ENCODE measurements at places on chromosomes 12 and 14.

DNA sequence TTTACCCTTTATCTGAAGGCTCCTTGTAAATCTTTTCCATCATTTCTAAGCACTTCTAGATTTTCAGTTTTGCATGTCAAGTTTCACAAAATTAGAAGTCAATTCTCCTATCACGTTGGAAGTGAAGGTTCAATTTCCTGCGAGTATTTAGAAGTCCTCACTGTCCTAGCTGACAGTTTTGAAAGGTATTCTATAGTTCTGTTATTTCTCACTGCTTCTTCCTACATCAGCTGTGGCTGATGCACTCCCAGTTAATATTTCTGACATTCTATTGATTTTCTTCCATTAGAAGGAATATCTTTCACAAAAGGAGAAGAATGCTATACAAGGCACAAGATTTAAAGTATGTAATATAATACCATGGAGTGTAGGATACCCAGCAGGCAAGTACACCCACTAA lies 15.8 kb upstream of the TMCC3 start:
- no peak for DNase-seq

DNA sequence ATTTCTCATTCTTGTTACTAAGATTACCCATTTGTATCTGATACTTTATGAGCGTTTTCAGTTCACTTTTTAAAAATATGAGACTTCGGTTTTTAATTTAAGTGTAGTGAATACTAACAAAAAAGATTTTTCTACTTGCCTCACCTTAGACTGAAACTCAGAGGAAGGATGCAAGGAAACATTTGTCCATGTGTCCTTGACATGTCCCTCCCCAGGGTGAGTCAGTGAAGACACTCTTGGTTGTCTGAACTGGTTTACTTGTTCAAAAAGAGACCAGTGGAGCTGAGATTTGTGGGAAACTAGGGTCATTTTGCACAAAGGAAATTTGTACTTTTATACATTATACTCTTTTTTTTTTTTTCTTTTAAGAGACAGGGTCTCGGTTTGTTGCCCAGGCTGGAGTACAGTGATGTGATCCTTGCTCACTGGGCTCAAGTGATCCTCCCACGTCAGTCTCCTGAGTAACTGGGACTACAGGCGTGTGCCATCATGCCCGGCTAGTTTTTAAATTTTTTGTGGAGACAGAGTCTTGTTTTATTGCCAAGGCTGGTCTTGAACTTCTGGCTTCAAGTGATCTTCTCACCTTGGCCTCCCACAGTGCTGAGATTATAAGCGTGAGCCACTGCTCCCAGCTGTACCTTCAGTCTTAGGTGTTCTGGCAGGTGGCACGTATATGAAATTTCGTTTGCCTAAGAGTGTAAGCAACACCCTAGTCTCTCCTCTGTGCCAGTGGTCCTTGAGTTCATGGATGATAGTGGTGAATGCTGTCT lies 56.7 kb downstream of the PPFIBP1 start:
- no peak for DNase-seq

DNA sequence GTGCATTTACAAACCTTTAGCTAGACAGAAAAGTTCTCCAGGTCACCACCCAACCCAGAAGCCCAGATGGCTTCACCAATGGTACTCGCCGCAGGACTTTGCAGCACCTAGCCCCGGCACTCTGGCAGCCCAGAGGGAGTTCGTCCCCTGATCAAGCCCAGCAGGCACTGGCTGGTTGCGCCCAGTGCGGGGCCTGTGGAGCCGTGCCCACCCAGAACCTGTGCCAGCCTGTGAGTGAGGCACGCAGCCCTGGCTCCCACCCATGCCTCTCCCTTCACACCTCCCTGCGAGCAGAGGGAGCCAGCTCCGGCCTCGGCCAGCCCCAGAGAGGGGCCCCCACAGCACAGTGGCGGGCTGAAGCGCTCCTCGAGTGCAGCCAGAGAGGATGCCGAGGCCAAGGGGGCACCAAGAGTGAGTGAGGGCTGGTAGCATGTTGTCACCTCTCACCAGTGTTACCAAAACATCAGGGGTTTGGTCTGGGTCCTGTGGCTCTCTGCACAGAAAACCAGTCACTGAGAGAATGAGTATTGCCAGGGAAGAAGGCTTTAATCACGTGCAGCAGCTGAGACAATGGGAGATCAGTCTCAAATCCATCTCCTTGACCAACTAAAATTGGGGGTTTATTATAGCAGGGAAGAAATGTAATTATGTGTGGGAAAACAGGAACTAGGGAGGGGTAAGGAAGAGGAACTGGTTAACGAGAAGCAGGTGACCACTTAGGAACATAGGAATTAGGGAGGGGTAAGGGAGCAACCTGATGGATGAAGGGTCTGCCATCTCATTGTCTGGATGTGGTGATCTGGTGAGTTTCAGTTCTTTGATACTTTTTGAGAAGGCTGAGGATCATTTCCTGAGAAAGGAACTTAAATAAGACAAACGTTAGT lies 151.3 kb downstream of the NUBPL start:
- DNase-seq: no peak

- DNase-seq: no peak
Observed at GRCh38 chr12:9782547-9783382, 22.1 kb upstream of the CD69 start.
